MG63 (cell line): ENCODE measurements at places on chromosomes 12 and 14. TPM values are rescaled to one million over a fixed set of nuclear protein-coding genes. Genes with fewer than 3 reads are reported as not detected.

The CBLN3 gene
- 2.0 TPM in 1 of 2 replicates, not detected in the other for total RNA-seq

GRCh38 chr12:95857799-95858198 lies 953 bp upstream of the SNRPF start:
- DNase-seq = no peak

- DNase-seq = no peak
Measured at GRCh38 chr12:41784957-41785356, 359.7 kb downstream of the GXYLT1 start.

- DNase-seq = no peak
Measured at GRCh38 chr12:100733817-100734593, 60.6 kb upstream of the ANO4 start.

GRCh38 chr14:68966872-68967301 lies 12.2 kb downstream of the ACTN1 start:
- no peak for DNase-seq

GRCh38 chr14:57380935-57381334 lies 9.5 kb upstream of the NAA30 start:
- DNase-seq = no peak
